ENCODE measurements at places on chromosomes 16 and 17.

GRCh38 chr16:22739077-22739476 is 74.9 kb upstream of the HS3ST2 start:
- DNase-seq = no peak
- no peak overlapping the region for H3K4me3 ChIP-seq
- H3K27ac ChIP-seq = no peak overlapping the region
- H3K27me3 ChIP-seq = no peaks in the 10 kb centered on the region
- H3K36me3 ChIP-seq = no peaks in the 10 kb centered on the region

DNA sequence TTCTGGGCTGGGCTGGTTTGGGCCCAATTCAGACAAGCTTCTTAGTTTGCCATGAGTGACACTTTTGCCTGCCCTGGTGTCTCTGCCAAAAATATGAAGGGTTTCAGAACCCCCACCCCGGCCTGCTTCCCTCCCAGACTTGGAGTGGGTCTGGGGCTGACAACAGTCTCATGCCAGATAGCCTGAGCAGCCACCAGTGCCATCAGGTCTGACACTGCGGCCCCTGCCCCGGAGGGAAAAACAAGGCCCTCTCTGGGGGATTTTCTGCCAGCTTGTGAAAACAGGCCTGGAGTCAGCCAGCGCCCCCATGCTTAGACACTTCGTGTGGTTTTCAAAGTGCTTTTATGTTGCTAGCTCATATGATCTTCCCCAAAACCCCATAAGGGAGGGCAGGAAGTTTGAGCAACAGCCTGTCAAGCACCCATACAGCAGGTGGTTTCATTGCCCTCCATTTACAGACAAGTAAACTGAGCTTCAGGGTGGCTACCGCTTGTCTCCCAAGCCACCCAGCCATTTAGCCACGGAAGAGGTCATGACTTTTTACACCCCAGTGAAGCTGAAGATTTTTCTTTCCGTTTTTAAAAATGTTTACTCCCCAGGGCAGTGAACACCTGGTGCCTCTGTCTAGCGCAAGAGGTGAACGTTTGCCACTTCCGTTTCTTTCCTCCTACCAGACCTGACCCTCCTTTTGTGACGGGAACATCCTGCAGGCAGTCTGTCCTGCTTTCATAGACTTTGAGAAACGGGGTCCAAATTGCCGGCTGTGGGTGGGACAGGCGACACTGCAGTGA is 300.6 kb downstream of the SEC14L1 start:
- H3K4me3 ChIP-seq = peak overlapping the region; percentile 20
- H3K4me1 ChIP-seq = peaks cover 98% of the 10 kb centered on the region
- H3K27me3 ChIP-seq = no peaks in the 10 kb centered on the region
- peak overlapping the region; percentile 95 for H3K27ac ChIP-seq
- peak; percentile 71 for DNase-seq

DNA sequence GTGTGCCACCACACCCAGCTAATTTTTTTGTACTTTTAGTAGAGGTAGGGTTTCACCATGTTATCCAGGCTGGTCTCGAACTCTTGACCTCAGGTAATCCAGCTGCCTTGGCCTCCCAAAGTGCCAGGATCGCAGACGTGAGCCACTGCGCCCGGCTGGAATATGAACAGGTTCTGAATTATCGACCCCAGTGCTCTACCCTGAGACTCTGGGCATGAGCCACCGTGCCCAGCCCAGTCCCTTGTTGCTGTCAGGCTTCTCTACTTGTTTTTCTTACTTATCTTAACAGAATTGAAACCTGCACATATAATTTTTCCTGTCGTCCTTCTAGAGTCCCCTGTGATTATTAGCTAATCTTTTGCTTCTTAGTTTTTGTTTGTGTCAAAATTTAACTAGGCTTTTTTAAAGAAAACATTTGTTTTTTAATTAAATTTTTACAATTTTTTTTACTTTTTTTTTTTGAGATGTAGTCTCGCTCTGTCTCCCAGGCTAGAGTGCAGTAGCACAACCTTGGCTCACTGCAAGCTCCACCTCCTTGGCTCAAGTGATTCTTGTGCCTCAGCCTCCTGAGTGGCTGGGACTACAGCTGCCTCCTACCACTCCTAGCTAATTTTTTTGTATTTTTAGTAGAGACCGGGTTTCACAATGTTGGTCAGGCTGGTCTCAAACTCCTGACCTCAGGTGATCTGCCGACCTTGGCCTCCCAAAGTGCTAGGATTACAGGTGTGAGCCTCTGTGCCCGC is 66.7 kb downstream of the AP2B1 start:
- H3K4me1 ChIP-seq = no peaks in the 10 kb centered on the region
- H3K4me3 ChIP-seq = no peak overlapping the region
- peaks cover 42% of the 10 kb centered on the region for H3K36me3 ChIP-seq
- no peaks in the 10 kb centered on the region for H3K27me3 ChIP-seq
- DNase-seq = no peak

GRCh38 chr17:60577147-60577915 is 22.7 kb upstream of the PPM1D start:
- no peaks in the 10 kb centered on the region for H3K36me3 ChIP-seq
- H3K4me3 ChIP-seq = peak overlapping the region; percentile 22

DNA sequence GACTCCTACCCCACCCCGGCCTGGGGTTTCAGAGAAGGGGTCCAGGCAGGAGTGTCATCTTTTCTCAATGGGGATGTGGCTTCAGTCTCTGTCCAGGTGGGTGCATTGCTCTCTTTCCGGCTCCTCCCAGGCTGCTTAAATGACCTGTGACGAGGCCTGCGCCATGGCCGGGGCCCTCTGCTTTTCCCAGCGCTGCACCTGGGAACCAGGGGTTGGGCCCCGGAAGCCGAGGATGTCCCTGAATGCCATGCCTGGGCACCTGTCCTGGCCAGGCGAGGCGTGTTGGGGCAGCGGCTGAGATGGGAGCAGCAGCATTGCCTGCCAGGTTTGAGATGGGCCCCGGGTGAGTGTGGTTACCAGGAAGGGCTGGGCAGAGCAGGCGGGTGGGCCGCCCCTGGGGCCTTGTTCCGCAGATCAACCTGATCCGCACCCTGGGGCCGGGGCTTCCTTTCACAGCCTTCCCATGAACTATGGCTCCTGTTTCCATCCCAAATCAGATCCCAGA is 147.4 kb downstream of the SEC14L1 start:
- H3K27ac ChIP-seq = no peak overlapping the region
- no peaks in the 10 kb centered on the region for H3K27me3 ChIP-seq
- no peaks in the 10 kb centered on the region for H3K4me1 ChIP-seq
- H3K36me3 ChIP-seq = no peaks in the 10 kb centered on the region

GRCh38 chr17:38751144-38751807 is 1.3 kb upstream of the PSMB3 start:
- H3K27ac ChIP-seq = peak overlapping the region; percentile 86
- H3K4me3 ChIP-seq = peak overlapping the region; percentile 99
- peaks cover 7% of the 10 kb centered on the region for H3K36me3 ChIP-seq
- H3K27me3 ChIP-seq = peaks cover 34% of the 10 kb centered on the region
- H3K4me1 ChIP-seq = peaks cover 54% of the 10 kb centered on the region

GRCh38 chr16:12602811-12603698 is 200.6 kb downstream of the CPPED1 start:
- H3K4me3 ChIP-seq = no peak overlapping the region
- no peaks in the 10 kb centered on the region for H3K36me3 ChIP-seq
- H3K4me1 ChIP-seq = no peaks in the 10 kb centered on the region
- no peak overlapping the region for H3K27ac ChIP-seq
- H3K27me3 ChIP-seq = no peaks in the 10 kb centered on the region
- DNase-seq = no peak

- no peak for DNase-seq
- no peaks in the 10 kb centered on the region for H3K27me3 ChIP-seq
- no peak overlapping the region for H3K27ac ChIP-seq
- H3K4me1 ChIP-seq = no peaks in the 10 kb centered on the region
- H3K36me3 ChIP-seq = peaks cover 71% of the 10 kb centered on the region
- H3K4me3 ChIP-seq = no peak overlapping the region
Measured at GRCh38 chr16:16017812-16018211, 68.4 kb downstream of the ABCC1 start.

DNA sequence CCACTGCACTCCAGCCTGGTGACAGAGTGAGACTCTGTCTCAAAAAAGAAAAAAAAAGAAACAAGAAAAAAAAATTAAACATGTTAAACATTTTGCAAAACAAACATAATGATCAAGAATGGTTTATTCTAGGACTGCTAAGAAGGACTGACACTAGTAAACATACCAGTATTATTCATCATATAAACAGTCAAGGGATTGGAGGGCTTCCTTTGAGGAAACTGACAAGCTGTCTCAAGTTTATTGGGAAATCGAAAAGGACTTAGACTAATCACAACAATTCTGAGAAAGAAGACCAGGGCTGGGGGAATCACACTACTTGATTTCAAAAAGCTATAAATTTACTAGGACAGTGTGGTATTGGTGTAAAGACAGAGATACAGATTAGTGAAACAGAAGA is 75.5 kb downstream of the MYH10 start:
- no peaks in the 10 kb centered on the region for H3K36me3 ChIP-seq
- DNase-seq = no peak
- H3K27ac ChIP-seq = no peak overlapping the region

DNA sequence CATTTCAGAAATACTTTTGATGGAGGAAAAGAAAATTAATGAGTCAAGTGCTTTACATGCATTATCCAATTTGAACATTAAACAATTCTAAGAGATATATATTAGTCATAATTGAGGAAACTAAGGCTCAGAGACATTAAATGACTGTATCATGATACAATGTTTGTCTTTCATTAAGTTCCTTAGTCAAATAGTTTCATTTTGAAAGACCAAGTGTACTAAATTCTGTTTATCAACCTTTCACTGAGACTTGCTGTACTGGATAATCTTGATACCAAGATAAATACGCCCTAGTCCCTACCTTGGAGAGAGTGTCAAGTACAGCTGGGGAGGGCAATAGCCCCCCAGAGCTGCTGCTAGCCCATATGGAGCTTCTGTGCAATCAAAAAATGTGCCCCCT is 24.2 kb downstream of the TOM1L2 start:
- DNase-seq = no peak
- H3K36me3 ChIP-seq = no peaks in the 10 kb centered on the region
- H3K27me3 ChIP-seq = no peaks in the 10 kb centered on the region
- no peaks in the 10 kb centered on the region for H3K4me1 ChIP-seq
- no peak overlapping the region for H3K27ac ChIP-seq

GRCh38 chr17:60142872-60143499 is 6.8 kb upstream of the CA4 start:
- no peaks in the 10 kb centered on the region for H3K36me3 ChIP-seq
- H3K4me1 ChIP-seq = peaks cover 18% of the 10 kb centered on the region
- DNase-seq = peak; percentile 53

DNA sequence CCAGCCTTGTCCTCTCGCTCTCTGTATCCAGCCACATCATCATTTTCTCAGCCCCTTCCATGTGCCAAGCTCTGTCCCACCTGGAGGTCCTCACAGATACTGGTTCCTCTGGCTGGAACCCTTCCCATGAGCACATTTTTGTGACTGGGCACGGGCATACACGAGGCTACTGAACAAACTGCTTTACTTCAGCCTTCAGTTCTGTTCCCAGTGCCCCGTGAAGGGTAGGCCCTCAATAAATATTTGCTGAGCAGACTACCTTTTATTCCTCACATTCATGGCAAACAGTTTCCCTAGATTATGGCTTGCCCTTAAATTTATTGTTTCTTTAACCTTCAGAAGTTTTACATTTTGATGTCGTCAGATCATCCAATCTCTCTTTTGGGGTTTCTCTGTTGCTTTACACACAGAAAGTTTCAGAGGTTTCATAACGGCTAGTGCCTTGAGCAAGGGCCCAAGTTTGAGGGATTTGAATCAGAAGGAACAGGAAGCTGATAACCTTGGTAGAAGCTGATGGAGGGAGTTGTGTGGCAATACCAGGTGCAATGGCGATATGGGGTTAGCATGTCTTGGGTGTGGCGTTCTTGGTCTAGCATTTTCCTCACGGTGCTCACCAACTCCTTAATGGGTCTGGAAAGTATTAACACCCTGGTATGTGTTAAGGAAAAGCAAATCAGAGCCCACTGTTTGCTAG is 27.8 kb downstream of the TMEM92 start:
- no peak overlapping the region for H3K4me3 ChIP-seq
- H3K27me3 ChIP-seq = no peaks in the 10 kb centered on the region
- no peak for DNase-seq
- H3K27ac ChIP-seq = no peak overlapping the region
- H3K36me3 ChIP-seq = no peaks in the 10 kb centered on the region

- H3K27ac ChIP-seq = no peak overlapping the region
- no peak for DNase-seq
- H3K36me3 ChIP-seq = no peaks in the 10 kb centered on the region
- no peaks in the 10 kb centered on the region for H3K27me3 ChIP-seq
- peak overlapping the region; percentile 54 for H3K4me3 ChIP-seq
- peaks cover 7% of the 10 kb centered on the region for H3K4me1 ChIP-seq
Measured at GRCh38 chr17:43917016-43917347, 9.6 kb upstream of the MPP2 start.

GRCh38 chr16:31253642-31254045 is 6.1 kb upstream of the ITGAM start:
- H3K27ac ChIP-seq = no peak overlapping the region
- H3K36me3 ChIP-seq = no peaks in the 10 kb centered on the region
- no peak overlapping the region for H3K4me3 ChIP-seq
- H3K27me3 ChIP-seq = no peaks in the 10 kb centered on the region
- H3K4me1 ChIP-seq = peaks cover 6% of the 10 kb centered on the region
- DNase-seq = no peak

GRCh38 chr17:5299383-5299782 is 17.3 kb downstream of the RABEP1 start:
- no peaks in the 10 kb centered on the region for H3K27me3 ChIP-seq
- no peaks in the 10 kb centered on the region for H3K36me3 ChIP-seq
- no peak for DNase-seq
- no peak overlapping the region for H3K27ac ChIP-seq
- no peak overlapping the region for H3K4me3 ChIP-seq

DNA sequence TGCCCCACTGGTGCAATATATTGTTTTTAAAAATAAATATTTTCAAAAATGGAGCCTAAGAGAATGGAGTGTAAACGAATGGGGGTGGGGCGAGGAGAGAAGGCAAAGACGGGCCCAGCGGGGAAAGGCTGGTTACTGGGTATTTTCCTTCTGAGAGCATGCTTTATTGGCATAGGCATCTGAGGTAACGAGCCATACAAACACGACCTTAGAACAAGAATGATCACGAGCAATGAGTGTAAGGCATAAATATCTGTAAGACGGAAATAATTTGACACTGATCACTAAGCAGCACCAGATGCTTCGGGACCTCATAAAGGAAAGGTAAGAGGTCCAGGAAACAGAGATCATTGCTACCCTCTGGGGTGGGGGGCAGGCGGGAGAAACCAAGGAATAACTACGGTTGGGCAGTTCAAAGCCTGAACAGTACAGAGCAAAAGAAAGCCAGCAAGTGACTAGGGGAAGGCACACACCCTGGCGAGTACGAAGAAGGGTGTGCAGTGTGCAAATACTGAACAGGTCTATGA is 959 bp downstream of the SSH2 start:
- peaks cover 3% of the 10 kb centered on the region for H3K36me3 ChIP-seq
- H3K4me1 ChIP-seq = peaks cover 5% of the 10 kb centered on the region
- H3K27ac ChIP-seq = peak overlapping the region; percentile 94
- no peaks in the 10 kb centered on the region for H3K27me3 ChIP-seq
- no peak for DNase-seq

GRCh38 chr17:2835780-2836179 is 39.5 kb downstream of the RAP1GAP2 start:
- H3K36me3 ChIP-seq = peaks cover 3% of the 10 kb centered on the region
- DNase-seq = no peak
- H3K4me1 ChIP-seq = peaks cover 5% of the 10 kb centered on the region
